ENCODE measurements at places on chromosomes 11 and 22. TPM values are rescaled to one million over a fixed set of nuclear protein-coding genes. Genes with fewer than 3 reads are reported as not detected.

DNA sequence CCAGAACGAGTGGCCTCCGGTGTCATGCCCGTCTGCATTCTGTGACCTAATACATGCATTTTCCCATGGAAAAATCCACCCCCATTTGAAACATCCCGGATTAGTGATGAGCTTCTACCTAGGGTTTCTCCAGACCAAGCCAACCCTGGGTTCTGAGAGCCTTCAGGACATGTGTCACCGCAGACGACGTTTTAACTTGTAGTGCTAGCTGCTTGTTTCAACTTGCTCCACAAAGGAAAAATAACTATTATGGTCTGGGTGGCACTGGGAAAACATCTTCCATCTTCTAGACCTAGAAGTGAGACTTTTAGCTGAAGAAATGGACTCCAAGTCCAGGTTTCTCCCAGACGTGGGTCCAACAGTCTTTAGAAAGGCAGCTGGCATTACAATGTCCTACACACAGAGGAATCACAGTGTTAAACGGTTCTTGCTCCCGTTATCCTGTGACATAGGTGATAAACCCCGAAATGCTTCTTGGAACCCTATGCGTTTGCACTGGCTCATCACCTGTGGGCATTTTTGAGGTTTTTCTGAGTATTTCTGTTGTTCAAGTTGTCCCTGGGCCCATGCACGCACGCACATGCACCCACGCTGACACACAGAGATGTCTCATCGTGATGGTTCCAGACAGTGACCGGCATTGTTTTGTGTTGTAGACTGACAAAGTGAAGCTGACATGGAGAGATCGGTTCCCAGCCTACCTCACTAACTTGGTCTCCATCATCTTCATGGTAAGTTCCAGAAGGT lies 46.6 kb upstream of the FADD start:
- no peak overlapping the region for H3K4me3 ChIP-seq
- no peaks in the 10 kb centered on the region for H3K4me1 ChIP-seq
- DNase-seq, result no peak
- no peak overlapping the region for H3K27ac ChIP-seq
- H3K36me3 ChIP-seq, result no peaks in the 10 kb centered on the region
- H3K27me3 ChIP-seq, result peaks cover 3% of the 10 kb centered on the region

XPNPEP3 gene
- 19.3 TPM for total RNA-seq

MYBPC3 gene
- total RNA-seq, result not detected

GRCh38 chr11:1153105-1153950 lies 4.4 kb upstream of the MUC5AC start:
- H3K27ac ChIP-seq, result no peak overlapping the region
- DNase-seq, result no peak
- H3K36me3 ChIP-seq, result no peaks in the 10 kb centered on the region
- H3K27me3 ChIP-seq, result peaks cover 5% of the 10 kb centered on the region

CLTCL1 gene
- 0.52 TPM for total RNA-seq

DNA sequence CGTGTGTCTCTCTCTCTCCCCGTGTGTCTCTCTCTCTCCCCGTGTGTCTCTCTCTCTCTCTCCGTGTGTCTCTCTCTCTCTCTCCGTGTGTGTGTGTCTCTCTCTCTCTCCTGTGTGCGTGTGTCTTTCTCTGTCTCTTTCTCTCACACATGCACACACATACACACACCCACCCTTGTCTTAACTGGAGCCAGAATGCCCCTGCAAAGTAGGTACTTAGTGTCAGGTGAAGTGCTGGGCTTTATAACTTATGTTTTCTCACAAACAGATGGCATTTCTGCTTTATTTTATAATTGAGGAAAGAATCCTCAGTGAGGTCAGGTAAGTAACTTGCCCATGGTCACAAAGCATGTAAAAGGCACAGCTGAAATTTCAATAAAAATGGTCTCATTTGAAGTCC lies 106.0 kb downstream of the CSNK2A3 start:
- peaks cover 11% of the 10 kb centered on the region for H3K4me1 ChIP-seq
- DNase-seq, result no peak
- H3K4me3 ChIP-seq, result no peak overlapping the region
- peaks cover under 1% of the 10 kb centered on the region for H3K27me3 ChIP-seq
- H3K36me3 ChIP-seq, result peaks cover 1% of the 10 kb centered on the region
- no peak overlapping the region for H3K27ac ChIP-seq

DNA sequence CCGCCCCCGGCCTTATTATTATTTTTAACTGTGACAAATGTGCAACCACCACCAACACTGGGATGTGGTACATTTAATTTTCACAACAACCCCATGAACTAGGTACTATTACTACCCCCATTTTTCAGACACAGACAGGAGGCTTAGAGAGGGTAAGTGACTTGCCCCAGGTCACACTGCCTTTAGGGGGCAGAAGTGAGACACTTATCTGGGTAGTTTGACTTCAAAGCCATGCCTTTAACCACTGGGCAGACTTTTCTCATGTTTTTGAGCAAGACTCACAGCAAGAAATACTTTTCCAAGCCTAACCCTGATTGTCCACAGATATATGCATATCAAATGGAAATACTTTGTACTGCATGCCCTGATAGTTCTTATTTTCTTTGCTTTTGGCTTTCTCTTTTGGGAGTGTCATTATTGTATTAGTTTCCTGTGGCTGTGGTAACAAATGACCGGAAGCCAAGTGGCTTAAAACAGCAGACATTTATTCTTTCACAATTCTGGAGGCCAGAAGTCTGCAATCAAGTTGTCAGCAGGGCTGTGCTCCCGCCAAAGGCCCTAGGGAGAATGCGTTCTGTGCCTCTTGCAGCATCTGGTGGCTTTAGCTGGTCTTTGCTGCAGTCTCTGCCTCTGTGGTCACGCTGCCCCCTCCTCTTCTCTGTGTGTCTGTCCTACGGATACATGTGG lies 110.8 kb downstream of the GRIK4 start:
- no peak overlapping the region for H3K27ac ChIP-seq
- no peak for DNase-seq
- no peaks in the 10 kb centered on the region for H3K27me3 ChIP-seq
- no peaks in the 10 kb centered on the region for H3K36me3 ChIP-seq

OR8D4 gene
- not detected for total RNA-seq

- H3K4me1 ChIP-seq, result peaks cover 20% of the 10 kb centered on the region
- DNase-seq, result no peak
- no peak overlapping the region for H3K4me3 ChIP-seq
- no peaks in the 10 kb centered on the region for H3K36me3 ChIP-seq
- no peaks in the 10 kb centered on the region for H3K27me3 ChIP-seq
These were observed 15.2 kb upstream of the LDHA start for GRCh38 chr11:18379201-18379600.

- H3K4me1 ChIP-seq, result no peaks in the 10 kb centered on the region
- no peak for DNase-seq
These were observed 102.4 kb upstream of the CADM1 start for GRCh38 chr11:115606498-115607220.

DNA sequence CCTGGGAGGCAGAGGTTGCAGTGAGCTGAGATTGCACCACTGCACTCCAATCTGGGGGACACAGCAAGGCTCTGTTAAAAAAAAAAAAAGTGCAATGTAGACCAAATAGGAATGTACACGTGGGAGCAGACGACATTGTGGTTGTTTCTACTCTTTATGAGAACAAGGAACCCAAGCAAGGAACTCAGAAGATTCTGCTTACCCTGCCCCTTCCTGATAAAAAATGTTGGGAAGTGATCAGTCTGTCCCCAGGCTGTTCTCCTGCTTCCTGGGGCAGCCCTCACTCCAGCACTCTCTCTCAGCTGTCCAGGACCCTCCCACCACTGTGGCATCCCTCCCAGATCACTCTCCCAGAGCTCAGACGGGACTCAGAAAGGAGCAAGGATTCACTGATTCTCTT lies 31.8 kb downstream of the SLCO2B1 start:
- no peak overlapping the region for H3K27ac ChIP-seq
- DNase-seq, result no peak
- H3K4me1 ChIP-seq, result no peaks in the 10 kb centered on the region
- H3K4me3 ChIP-seq, result no peak overlapping the region
- H3K27me3 ChIP-seq, result peaks cover 9% of the 10 kb centered on the region

GRCh38 chr11:79438631-79439409 lies 2.0 kb downstream of the TENM4 start:
- peaks cover 13% of the 10 kb centered on the region for H3K4me1 ChIP-seq
- peaks cover 83% of the 10 kb centered on the region for H3K27me3 ChIP-seq
- H3K27ac ChIP-seq, result no peak overlapping the region
- no peak for DNase-seq
- no peak overlapping the region for H3K4me3 ChIP-seq

DNA sequence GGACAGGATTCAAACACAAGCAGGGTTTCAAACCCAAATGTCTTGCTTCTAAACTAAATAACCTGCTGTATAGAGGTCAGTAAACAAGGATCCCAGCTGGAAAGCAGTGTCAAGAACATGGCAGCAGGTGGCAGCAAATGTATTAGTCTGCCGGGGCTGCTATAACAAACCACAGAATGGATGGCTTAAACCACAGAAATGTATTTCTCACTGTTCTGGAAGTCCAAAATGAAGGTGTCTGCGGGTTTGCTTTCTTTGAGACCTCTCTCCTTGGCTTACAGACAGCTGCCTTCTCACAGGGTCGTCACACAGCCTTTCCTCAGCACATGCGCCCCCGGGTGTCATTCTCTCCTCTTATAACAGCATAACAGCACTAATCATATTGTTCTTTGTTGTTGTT lies 65.1 kb upstream of the LRRC55 start:
- H3K4me1 ChIP-seq, result no peaks in the 10 kb centered on the region
- no peak overlapping the region for H3K27ac ChIP-seq
- peaks cover 4% of the 10 kb centered on the region for H3K27me3 ChIP-seq
- DNase-seq, result no peak

PGR gene
- not detected for total RNA-seq

DNA sequence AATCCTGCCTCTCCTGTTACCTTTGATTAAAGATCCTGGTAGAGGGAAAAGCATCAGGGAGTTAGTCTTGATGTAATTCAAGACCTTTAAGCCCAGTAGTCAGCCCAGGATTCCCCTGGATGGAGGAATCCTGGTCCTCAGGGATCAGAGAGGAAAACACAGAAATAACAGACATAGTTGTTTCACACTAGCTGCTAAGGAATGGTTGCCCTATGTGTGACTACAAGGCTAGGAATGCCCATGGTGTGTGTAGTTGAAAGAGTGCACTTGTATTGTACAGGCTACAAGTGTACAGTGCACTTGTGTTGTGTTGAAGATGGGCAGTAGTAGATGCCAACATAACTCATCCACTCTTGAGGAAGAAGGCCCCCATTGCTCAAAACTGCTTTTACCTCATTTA lies 226.8 kb downstream of the AASDHPPT start:
- no peak for DNase-seq
- no peaks in the 10 kb centered on the region for H3K4me1 ChIP-seq
- H3K27me3 ChIP-seq, result no peaks in the 10 kb centered on the region

KRTAP5-1 gene
- total RNA-seq, result not detected

- H3K4me1 ChIP-seq, result peaks cover 3% of the 10 kb centered on the region
- peaks cover 11% of the 10 kb centered on the region for H3K36me3 ChIP-seq
- no peak overlapping the region for H3K27ac ChIP-seq
- H3K4me3 ChIP-seq, result no peak overlapping the region
- no peaks in the 10 kb centered on the region for H3K27me3 ChIP-seq
- no peak for DNase-seq
These were observed 15.9 kb downstream of the PGA5 start for GRCh38 chr11:61256710-61257482.

GRCh38 chr11:102788334-102788995 lies 8.0 kb upstream of the MMP10 start:
- H3K4me1 ChIP-seq, result no peaks in the 10 kb centered on the region
- H3K27me3 ChIP-seq, result peaks cover 7% of the 10 kb centered on the region

DNA sequence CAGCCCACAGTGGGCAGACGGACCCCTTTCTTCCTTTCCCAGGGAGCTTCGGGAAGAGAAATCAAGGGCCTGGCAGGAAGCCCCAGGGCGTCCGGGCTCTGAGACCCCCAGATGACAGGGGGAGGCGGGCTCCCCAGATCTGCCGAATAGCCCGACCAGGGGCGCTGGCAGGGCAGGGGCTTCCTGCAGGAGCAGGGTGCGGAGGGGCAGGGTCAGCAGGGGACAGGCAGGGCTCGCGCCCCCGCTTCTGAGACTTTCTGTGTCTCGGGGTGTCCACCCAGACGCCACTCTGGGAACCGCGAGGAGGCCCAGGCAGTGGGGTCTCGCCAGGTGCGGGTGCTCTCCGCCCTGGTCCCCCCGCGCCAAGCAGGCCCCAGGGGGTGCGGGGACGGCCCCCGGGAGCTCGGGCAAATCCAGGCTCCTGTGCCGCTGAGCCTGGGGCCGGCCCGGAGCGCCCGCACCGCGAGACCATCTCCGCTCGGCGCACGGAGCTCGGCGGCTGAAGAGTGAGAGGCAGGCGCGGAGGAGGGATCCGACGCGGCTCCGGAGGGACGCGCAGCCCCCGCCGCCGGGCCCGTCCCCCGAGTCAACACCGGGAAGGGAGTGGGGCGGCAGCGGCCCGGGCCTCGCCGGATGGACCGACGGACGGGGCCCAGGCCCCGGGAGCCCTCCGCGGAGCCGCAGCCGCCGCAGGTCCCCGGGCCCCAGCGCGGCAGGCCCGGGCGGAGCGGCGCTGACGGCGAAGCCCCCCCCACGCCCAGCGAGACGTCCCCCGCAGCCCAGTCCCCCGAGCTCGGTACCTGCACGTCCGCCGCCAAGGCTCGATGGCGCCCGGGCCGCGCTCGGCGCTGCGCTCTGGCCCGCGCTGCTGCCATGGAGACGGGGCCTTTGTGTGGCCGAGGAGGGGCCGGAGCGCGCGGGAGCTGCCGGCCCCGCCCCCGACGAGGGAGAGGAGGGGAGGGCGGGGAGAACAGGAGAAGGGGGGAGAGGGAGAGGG lies at the start of gene PLXNB2:
Gene PLXNB2 (minus strand): TSS at position 894 of the 997 bp plus-strand sequence. CDS start 17,062 bp downstream, outside the sequence.
- H3K27me3 ChIP-seq, result peaks cover 15% of the 10 kb centered on the region
- no peak within 1 kb of the TSS for H3K4me3 ChIP-seq
- no peak within 1 kb of the TSS for H3K27ac ChIP-seq
- peaks cover 11% of the 10 kb centered on the region for H3K4me1 ChIP-seq

DKK3 gene
- not detected for total RNA-seq

- H3K36me3 ChIP-seq, result no peaks in the 10 kb centered on the region
- no peaks in the 10 kb centered on the region for H3K27me3 ChIP-seq
- no peak overlapping the region for H3K27ac ChIP-seq
- no peak overlapping the region for H3K4me3 ChIP-seq
- no peak for DNase-seq
These were observed 56.4 kb downstream of the TRAF6 start for GRCh38 chr11:36453678-36454077.

- no peak overlapping the region for H3K4me3 ChIP-seq
- no peak for DNase-seq
- peaks cover 75% of the 10 kb centered on the region for H3K27me3 ChIP-seq
- H3K4me1 ChIP-seq, result peaks cover 16% of the 10 kb centered on the region
- no peaks in the 10 kb centered on the region for H3K36me3 ChIP-seq
These were observed 17.8 kb downstream of the PRR5L start for GRCh38 chr11:36313750-36314433.

PGA3 gene
- total RNA-seq, result not detected

- no peaks in the 10 kb centered on the region for H3K27me3 ChIP-seq
- H3K36me3 ChIP-seq, result no peaks in the 10 kb centered on the region
- peak overlapping the region; percentile 83 for H3K27ac ChIP-seq
- DNase-seq, result no peak
These were observed 13.5 kb downstream of the NCF4 start for GRCh38 chr22:36874309-36874696.

MUS81 gene
- total RNA-seq, result 67.4 TPM

DNA sequence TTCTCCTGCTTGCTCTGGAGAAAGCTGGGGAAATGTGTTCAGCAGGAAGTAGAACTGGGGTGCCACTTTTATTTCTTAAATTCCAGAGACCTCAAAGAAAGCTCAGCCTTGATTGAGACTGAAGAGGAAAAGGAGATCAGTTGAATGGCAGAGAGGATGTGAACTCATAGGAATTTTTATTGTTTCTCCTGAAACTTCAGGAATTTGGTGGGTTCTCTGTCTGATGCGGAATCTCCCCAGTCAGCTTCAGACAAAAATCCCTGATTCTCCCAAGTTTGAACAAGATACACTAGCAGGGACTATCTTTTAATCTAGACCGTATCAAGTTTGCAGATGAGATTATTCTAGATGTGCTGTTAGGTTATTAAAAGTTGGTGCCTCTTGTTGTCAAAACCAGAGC lies 23.0 kb downstream of the EHF start:
- H3K4me3 ChIP-seq, result no peak overlapping the region
- DNase-seq, result no peak
- H3K4me1 ChIP-seq, result peaks cover 6% of the 10 kb centered on the region
- peaks cover 38% of the 10 kb centered on the region for H3K27me3 ChIP-seq

Data from activated naive CD8-positive, alpha-beta T cell treated with anti-CD3 and anti-CD28 coated beads for 36 hours (primary cell).